ENCODE measurements at places on chromosomes 16 and 17.

DNA sequence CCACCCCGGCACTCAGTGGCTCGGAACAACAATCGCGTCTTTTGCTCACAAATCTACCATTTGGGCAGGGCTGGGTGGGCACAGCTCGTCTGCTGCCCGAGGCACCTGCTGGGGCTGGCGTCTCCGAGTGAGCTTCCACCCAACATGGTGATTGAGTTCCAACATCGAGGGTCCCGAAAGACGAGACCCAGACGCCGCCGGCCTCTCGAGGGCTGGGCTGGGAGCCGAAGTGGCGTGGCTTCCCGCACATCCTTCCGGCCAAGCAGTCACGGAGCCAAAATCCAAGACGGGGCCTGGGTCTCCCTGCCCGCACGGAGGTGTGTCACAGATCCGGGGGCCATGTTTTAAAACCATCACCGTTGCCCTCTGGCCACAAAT, 7.5 kb upstream of the ZFPM1 start:
- no peak for DNase-seq

DNA sequence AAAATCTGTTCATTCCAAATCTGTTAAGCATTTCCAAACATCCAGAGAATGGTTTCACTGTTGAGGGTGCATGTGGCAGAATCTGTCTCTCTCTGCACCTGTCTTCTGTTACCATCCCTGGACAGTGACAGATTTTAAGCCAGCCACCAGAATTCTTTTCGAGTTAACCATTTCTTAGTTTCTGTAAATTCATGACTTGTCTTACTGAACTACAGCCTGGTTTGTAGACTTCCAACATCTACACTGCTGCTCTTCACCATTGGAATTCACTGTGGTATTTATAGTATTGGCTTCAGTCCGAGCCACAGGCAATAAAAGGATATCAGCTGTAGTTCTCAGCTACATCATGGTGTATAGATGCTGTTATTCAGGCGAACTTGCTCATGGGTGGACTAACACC, 47.6 kb downstream of the GOSR1 start:
- no peak for DNase-seq

- no peak for DNase-seq
Observed at GRCh38 chr17:79977708-79978547, 57.7 kb downstream of the TBC1D16 start.

- DNase-seq, result no peak
Observed at GRCh38 chr16:87245511-87245910, 71.7 kb downstream of the C16orf95 start.

DNA sequence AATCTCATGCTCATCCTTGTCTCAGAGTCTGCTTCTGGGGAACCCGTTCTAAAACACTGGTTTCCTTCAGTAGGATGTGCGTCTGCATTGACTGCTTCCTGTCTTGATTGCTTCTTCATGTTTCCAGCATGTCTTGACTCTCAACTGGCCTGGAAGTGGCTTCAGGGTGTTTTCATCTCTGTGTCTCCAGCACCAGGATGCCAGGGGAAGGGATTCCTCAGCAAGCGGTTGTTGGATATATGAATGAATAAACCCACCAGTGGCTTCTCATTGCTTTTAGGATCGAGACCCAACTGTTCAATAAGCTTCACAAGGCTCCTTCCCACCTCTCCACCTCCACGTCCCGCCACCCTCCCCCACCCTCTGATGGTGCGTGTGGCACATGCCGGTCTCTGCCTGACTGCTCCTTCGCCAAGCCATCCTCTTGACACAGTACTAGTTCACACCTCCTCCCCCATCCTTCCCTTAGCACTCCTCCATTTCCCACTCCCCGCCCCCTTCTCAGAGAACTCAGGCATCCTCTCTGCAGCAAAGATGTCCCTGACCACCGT, 14.1 kb upstream of the TNS4 start:
- DNase-seq, result no peak

- no peak for DNase-seq
Observed at GRCh38 chr17:40032322-40033320, 17.4 kb downstream of the CSF3 start.

GRCh38 chr17:28896884-28897768, at the start of gene FLOT2:
Gene FLOT2, minus strand, starts transcription at chr17:28897733. Its CDS starts 159 bp downstream, at chr17:28897574.
- peak; percentile 60 for DNase-seq

DNA sequence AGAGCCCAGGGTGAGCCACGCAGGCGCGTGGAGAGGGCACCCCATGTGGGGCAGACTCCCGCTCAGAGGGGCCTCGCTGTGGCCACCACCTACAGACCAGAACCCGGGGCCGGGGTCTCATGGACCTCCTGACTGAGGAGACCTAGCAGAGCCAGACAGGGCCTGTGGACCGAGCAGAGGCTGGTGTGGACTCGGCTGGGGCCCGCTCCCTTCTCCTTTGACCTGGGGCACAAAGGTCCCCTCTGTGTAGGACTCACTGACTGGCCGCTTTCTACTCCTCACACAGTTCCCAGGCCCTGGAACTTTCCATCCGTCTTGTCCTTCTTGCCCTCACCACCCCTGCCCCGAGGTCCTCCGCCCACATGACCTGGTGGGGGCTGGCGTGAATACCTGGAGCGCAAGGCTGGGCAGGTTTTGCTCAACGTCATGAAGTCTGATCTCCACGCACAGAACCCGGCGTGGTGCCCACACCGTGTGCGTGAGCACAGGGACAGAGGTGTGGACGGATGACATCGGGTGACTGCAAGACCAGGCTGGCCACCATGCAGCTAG, 44.7 kb upstream of the ACSF3 start:
- DNase-seq, result no peak

DNA sequence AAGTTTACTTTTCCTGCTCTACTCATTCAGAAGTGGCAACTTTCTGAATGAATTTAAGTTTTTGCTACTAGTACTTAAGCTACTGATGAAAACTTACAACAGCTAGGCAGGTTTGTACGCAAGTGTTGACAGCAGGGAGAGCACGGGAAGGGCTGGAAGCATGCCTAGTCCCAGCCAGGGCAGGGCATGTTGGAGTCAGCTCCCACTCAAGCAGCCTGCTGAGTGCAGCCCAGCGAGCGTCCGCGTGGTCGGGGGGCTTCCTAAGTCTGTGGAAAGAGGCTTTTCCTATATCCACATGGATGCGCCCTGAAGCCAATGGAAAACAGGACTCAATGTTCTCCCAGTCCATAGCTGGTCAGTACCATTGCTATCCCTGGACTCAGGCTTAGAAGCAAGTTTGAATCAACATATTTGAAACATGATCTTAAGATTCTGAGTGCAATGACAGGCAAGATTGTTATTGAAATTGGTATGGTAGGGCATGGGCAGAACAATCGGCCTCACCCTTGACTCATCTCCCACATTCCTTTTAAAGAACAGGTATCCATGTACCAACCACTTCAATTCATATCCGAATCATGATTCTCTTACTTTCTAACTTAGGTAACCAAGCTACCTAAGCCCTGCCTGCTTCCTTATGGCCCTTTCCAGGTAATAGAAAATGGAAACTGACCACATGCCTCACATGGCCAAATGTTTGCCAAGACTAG, 22.5 kb downstream of the CYB5D2 start:
- DNase-seq, result no peak

DNA sequence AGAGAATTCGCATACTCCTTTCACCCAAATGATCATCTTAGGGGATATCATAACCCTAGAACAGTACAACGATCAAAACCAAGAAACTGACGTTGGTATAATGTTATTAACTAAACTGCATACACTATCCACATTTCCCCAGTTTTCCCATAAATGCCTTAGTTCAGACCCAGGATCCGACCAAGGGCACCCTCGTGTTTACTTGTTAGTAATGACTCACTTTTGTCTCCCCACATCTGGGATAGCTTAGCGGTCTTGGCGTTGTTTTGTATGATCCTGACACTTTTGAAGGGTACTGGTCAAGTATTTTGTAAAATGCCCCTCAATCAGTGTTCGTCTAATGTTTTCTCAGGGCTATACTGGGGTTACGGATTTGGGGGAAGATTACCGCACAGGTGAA, 8.0 kb downstream of the HS3ST3A1 start:
- DNase-seq, result no peak

DNA sequence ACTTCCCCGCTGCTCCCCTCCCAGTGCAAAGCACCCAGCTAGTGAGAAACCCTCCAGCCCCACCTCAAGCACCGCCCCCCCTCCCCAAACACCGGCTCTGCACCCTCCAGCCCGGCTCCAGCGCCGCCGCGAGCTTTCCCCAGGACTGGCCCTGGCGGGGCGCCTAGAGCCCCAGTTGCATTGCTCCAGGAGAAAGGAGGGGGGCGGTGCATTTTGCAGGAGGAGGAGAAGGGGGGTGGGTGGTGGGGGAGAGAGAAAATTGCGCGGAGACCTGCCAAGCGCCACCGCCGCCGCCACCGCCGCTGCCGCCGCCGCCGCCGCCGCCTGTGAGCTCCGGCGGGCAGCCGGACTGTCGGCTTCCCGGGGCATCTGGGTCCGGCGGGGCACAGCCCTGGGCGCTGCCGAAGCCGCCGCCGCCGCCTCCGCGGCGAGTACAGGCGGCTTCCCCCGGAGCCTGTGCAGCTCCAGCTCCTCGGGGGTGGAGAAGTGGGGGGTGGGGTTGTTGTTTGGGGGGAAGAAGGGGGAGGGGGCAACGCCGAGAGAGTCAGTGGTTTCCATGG, 333 bp upstream of the NOG start:
- no peak for DNase-seq

DNA sequence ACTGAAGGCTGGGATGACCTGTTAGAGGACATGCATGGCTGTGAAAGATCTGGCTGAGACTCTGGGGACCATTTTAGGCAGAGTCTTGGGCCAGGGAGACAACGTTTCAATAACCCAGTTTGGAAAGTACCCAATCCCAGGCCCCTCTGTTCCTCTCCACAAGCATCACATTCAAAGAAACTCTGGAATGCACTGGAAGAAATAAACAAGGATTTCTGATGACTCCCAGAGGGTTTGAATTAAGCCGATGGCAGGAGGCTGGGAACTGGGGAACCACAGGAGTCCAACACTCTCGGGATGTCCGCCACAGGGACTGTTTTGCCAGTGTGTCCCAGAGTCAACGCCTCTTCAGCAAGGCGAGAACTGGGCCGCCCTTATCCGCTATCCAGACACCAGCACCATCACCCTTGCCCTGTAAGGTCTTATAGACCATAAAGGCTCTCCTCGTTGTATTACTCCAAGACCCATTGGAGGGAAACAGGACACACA, 3.3 kb downstream of the PMP22 start:
- DNase-seq, result no peak

DNA sequence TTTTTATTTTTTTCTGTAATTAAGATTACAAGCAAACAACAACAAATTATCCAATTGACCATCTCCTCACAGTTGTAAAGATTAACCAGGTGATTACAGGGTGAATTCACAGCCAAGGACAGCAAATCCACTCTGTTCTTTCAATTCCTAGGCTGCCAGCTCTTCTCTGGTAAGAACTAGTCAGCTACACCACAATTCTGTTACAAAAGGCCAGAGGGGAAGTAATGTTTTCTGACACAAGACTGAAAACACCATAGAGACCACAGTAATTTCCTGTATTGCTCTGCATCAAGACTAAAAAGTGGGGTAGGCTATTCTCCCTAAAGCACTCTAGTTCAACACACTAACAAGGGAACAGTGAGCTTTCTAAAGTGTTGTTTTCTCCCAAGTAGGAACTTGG, 10.6 kb downstream of the CA10 start:
- no peak for DNase-seq
